ENCODE measurements at places on chromosomes 2 and 18.

DNA sequence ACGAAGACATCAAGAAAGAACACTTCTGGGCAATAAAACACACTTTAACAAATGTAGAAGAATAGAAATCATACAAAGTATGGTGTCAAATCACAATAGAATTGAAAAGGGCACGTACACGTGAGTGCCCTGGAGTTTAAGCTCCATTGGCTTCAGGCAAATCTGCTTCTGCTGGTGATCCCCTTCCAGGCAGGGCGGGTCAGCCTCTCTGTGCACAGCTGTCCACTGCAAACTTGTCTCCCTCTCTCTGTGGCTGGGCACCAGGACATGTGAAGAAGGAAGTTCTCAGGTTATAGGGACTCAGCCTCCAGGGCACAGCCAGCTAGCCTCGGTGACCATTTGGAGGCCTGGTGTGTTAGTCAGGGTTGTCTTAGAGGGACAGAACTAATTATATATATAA lies 66.0 kb downstream of the ST3GAL5 start:
- no peak for DNase-seq

GRCh38 chr2:48227617-48228344 lies 302.2 kb upstream of the STON1 start:
- no peak for DNase-seq

DNA sequence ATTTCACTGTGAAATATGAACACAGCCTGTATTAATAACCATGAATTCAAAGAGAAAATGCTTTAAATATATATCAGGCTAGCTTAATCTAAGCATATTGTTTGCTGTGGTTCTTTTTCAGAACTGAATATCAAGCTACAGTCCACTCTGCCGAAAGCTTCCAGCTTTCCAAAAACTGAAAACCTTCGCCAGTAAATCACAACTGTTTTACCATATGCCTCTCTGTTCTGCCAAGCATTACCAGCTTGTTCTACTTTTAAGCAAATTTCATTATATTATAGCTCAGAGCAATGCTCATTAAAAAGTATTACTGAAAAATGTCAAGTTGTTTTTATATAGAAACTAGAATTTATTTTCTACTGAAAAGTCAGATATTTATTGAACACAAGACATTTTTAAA lies 277.4 kb downstream of the NRXN1 start:
- DNase-seq, result no peak

- no peak for DNase-seq
Measured at GRCh38 chr2:201203916-201204654, 21.1 kb downstream of the CASP10 start.

DNA sequence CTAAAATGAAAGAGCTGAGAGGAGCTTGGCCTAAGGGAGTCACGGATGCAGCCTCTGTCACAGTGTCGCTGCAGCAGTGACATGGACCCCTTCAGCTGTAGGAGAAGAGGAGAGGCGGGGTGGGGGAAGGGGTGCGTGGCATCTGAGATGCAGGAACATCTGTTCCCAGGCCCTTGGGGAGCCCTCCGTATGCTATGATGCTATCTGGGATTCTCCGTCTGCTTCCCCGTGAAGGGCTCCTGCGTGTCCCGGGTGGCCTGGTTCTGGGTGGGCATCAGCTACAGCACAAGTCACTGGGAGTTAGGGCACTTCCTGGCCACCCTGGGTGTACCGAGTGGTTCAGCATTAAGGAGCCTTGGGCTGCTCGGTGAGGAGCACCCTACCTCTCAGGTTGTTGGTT lies 35.6 kb upstream of the B3GNT7 start:
- DNase-seq, result no peak

DNA sequence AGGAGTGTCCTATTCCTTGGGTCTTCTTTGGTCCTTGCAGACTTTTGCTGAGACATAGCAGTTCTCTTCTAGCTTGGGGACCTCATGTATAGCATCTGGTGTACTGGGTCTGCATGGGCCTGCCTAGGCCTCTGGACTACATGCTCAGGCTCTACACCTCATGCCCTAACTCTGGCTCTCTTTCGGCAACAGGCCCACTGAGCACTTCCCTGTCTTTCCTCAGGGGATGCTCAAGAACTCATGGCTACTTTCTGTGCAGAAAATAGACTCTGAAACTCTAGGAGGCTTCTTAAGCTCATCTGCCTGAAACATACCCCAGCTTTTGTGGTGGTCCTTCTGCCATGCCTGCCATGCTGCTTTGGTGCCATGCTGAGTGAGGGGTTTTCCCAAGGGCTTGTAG lies 21.5 kb upstream of the CPS1 start:
- no peak for DNase-seq

- DNase-seq, result no peak
Measured at GRCh38 chr18:77567205-77567604, 317.6 kb downstream of the GALR1 start.

DNA sequence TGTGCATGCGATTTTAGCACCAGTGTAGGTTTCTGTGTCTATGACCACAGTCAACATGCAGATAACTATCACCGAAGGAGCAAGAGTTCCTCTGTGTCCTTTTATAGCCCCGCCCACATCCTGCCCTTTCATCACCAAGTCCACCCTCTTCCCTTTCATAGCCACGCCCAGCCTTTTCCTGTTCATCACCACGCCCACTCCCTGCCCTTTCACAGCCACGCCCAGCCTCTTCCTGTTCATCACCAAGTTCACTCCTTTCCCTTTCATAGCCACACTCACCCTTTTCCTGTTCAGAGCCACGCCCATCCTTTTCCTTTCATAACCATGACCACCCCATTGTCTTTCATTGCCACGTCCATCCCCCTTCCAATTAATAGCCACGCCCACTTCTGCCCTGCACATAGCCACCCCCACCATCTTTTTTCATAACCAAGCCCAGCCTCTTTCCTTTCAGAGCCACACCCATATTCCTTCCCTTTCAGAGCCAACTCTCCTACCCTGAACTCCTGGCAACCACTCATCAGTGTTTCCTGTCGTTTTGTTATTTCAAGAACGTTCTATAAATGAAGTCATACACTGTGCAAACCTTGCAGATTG lies 273.9 kb downstream of the MYT1L start:
- DNase-seq, result no peak
